ACHN (cell line): ENCODE measurements at places on chromosomes 3 and 15.

DNA sequence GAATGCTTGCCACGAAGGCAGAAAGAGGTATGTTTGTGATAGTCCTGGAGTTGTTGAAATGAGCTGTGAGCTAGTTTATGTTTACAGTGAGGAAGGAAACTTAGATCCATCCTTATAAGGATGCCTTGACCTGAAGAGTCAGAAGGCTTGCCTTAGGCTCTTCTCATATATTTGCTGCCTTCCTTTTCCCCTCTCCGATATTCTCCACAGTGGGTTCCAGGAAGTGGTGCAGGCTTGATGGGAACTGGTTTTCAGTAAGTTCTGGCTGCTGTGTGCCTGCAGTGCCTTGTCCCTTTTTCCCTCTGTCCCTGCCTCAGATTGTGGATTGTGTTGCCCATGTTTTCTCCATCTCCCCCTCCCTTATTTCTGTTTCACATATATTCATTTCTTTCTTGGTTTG lies 287.3 kb upstream of the UBE2E1 start:
- no peak for DNase-seq

DNA sequence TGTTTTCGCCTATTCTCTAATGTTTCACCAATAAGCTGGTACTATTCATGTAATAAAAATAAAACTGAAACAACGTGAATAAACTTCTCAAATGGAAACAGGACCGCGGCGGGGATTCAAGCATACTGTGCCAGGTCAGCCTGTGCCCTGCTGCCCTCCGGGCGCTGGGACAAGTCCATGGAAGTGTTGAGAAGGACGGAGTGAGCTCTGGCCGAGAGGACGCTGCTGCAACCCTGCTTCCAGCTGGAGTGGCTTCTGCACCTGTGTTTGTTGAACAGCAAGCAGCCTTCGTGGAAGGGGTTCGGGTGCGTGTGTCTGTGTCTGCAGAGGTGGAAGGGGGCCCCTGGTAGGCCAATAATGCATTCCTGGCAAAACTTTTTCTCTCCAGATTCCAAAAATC lies 50.0 kb upstream of the PCSK6 start:
- DNase-seq, result no peak

DNA sequence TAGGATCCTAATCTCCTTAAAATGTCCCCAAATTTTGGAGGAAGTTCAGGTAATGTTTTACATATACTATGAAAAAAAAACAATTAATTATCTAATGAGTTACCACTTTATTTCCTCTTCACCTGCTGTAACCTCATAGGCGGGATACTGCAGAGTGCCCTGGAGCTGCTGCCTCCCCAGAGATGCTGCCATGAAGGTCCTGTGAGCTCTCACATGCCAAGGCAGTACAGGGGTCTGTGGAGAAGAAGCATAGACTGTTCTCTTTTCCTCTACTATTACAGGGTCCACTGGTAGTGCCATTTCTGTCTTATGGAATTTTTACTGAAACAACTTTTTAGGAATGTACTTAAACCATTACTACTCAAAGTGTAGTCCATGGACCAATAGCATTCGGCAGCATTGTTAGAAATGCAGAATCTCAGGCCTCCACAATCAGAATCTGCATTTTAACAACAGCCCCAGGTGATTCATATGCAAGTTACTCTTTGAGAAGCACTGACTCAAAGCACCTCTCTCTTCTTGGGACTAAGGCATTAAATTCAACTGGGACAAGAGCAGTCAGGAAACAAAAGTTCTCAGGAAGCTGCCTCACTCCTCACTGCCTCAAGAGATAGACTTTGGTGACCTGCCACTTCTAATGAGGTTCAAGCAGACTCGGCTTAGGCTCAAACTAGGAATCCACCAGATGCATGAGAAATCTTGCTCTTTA lies 30.3 kb upstream of the CPOX start:
- no peak for DNase-seq

DNA sequence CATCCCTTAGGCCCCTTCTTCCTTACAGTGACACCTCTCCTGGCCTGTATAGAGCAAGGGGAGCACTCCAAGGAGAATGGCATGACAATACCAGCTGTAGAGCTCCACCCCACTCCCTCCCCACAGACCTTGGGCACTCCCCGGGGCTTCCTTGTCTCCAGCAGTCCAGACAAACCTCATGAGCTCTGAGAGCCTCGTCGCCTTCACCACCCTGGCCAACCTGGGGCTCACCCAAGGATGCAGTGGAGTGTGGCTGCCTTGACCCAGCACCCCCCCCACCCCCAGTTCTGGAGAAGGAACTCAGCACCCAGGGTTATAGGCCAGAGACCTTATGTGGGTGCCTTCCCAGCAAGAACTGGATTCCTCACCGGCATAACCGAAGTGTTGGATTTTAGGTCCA lies 7.4 kb upstream of the SLCO2A1 start:
- no peak for DNase-seq
